ENCODE measurements at places on chromosomes 7 and 10.
A peak's percentile ranks its signal among the peaks of the same experiment; 100 is the strongest.

DNA sequence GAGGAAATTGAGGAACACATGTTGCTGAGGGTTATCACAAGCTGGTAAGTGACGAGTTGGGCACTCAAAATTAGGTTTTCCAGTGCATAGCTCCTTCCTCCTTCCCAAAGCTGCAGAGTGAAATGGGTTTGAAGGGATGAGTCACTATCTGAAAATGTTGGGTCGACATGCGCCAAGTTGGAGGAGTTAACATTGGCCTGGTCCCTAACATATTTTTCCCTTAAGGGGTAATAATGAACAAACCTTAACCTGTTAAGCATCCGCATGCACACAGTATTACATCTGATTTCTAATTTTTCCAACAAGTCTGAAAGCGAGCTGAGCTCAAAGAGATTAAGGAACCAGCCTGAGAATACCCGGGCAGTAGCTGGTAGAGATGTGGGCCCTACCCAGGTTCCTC is 20.7 kb upstream of the TECTB start:
- no peak for DNase-seq

- DNase-seq, result peak; percentile 57
These were observed 309.7 kb downstream of the CSTF2T start for GRCh38 chr10:51389415-51390321.

GRCh38 chr10:7027913-7028808 is 382.7 kb downstream of the SFMBT2 start:
- no peak for DNase-seq

- no peak for DNase-seq
These were observed 42.7 kb downstream of the LAMB1 start for GRCh38 chr7:107960272-107960671.

- no peak for DNase-seq
These were observed 91.0 kb upstream of the LRRTM3 start for GRCh38 chr10:66834802-66835201.

DNA sequence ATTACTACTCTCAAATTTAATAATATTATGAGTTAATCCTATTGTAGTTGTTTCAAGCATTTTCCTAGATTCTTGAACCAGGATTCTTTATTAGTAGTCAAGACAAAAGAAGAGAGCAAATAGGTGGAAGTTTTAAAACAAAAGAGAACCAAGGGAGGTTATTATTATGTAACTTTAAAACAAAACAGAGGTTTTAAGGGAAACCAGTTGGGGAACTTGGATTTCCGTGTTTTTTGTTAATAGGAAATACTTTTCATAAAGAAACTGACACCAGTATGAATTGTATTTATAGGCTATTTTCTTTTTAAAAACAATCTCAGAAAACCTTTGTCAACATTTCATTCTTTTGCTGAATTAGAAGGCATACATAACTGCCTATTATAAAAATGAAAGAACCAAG is 183.9 kb downstream of the WNT2 start:
- no peak for DNase-seq
